Tibial artery (tissue), 4 donors: ENCODE measurements at places on chromosomes 11 and 22.

GRCh38 chr11:61874377-61874809 is 17.0 kb downstream of the FADS3 start:
- DNase-seq = no peak
- H3K36me3 ChIP-seq = peaks cover 35% of the 10 kb centered on the region
- no peak overlapping the region for H3K4me3 ChIP-seq
- no peaks in the 10 kb centered on the region for H3K27me3 ChIP-seq
- H3K4me1 ChIP-seq = no peaks in the 10 kb centered on the region
- peak overlapping the region; percentile 26 for H3K27ac ChIP-seq

GRCh38 chr11:21446939-21447590 is 745.8 kb upstream of the ANO5 start:
- DNase-seq = no peak
- no peaks in the 10 kb centered on the region for H3K27me3 ChIP-seq
- H3K4me1 ChIP-seq = no peaks in the 10 kb centered on the region

DNA sequence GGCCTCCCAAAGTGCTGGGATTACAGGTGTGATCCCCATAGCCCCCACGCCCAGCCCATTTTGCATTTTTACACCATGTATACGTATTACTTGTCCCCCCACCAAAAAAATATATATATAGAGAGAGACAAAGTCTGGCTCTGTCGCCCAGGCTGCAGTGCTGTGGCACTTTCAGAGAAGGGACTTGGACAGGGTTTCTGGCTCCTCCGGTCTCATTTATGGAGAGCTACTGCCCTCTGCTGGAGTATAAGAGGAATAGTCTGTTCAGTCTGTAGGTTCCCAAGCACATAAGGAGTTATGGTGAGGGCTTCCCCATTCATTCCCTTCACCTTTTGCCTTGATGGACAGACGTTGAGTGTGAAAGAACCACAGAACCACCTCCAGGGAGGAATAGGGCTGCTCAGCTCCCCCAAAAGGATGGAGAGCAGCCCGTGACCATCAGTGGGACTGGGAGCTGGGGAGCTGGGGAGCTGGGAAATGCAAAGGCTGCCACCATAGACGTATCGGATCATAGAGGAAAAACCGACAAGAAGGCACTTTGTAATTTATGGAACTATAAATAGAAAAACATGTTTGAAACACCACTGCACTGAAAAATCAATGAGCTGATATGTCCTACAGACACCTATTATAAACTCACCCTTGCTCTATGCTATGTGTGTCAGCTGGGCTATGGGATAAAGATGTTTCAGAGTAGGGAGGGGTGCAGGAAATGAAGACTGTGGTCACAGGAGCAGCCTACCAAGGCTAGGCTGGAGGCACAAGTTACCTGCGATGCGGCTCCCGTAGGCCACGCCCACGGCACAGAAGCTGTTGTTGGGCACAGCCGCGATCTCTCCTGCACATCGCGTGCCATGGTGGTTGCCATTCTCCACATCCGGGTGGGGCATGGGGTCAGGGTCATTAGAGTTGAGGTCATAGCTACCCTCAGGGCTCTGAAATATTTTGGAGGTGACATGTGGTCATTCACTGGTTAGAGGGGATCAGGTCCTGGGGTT is 5.2 kb downstream of the PCSK7 start:
- peaks cover 45% of the 10 kb centered on the region for H3K36me3 ChIP-seq
- no peaks in the 10 kb centered on the region for H3K27me3 ChIP-seq
- H3K4me3 ChIP-seq = no peak overlapping the region
- peaks cover 34% of the 10 kb centered on the region for H3K4me1 ChIP-seq
- no peak for DNase-seq

GRCh38 chr11:12100429-12100828 is 10.0 kb upstream of the MICAL2 start:
- H3K27me3 ChIP-seq = no peaks in the 10 kb centered on the region
- H3K27ac ChIP-seq = no peak overlapping the region
- no peak overlapping the region for H3K4me3 ChIP-seq
- H3K4me1 ChIP-seq = peaks cover 6% of the 10 kb centered on the region
- no peaks in the 10 kb centered on the region for H3K36me3 ChIP-seq

DNA sequence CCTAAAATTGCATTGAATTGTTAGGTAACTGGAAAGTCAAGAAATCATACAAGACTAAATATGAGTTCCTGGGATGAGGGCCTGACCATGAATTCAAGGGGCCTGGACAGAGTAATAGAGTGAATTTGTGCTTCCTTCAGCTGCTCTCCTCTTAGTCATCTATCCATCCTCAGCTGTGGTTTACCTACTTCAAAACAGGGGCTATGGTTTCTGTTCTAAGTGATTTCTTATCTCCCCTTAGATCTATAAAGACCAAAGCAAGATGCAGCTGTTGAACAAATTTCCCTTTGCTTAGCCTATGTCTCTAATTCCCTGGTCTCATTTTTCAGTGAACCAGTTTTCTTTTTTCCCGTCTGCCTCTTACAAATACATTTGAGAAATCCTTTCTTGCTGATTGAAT is 428.5 kb downstream of the FAM181B start:
- H3K4me3 ChIP-seq = no peak overlapping the region
- H3K36me3 ChIP-seq = no peaks in the 10 kb centered on the region
- no peak for DNase-seq
- no peaks in the 10 kb centered on the region for H3K4me1 ChIP-seq

- no peaks in the 10 kb centered on the region for H3K36me3 ChIP-seq
- peaks cover 39% of the 10 kb centered on the region for H3K4me1 ChIP-seq
Observed at GRCh38 chr11:92225125-92225567, 528 bp downstream of the FAT3 start.

GRCh38 chr11:24900960-24901549 is 404.2 kb downstream of the LUZP2 start:
- H3K4me1 ChIP-seq = no peaks in the 10 kb centered on the region
- H3K36me3 ChIP-seq = no peaks in the 10 kb centered on the region
- H3K27ac ChIP-seq = no peak overlapping the region
- DNase-seq = no peak
- no peak overlapping the region for H3K4me3 ChIP-seq
- H3K27me3 ChIP-seq = no peaks in the 10 kb centered on the region

DNA sequence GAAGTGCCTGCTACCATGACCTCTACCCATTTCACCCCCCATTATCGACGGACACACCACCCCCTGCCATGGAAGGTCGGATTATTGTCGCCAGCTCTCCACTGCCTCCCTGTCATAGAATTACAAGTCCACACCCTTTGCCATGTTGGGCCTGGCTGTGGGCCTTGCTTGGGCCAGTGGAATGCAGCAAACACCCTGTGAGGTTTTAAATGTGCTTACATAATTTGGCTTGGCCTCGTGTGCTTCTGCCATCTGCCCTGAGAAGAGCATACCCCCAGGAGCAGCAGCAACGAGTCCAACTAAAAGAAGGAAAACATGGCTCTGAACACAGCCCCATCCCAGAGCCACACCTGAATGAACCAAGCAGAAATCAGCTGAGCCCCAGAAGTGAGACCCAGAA is 94.1 kb upstream of the PRDM11 start:
- no peak overlapping the region for H3K4me3 ChIP-seq
- no peaks in the 10 kb centered on the region for H3K36me3 ChIP-seq
- no peak overlapping the region for H3K27ac ChIP-seq
- H3K4me1 ChIP-seq = no peaks in the 10 kb centered on the region

- H3K27me3 ChIP-seq = no peaks in the 10 kb centered on the region
- H3K27ac ChIP-seq = no peak overlapping the region
- no peaks in the 10 kb centered on the region for H3K4me1 ChIP-seq
- DNase-seq = no peak
- H3K36me3 ChIP-seq = no peaks in the 10 kb centered on the region
Observed at GRCh38 chr11:34609187-34609751, 11.6 kb upstream of the EHF start.

- peaks cover 24% of the 10 kb centered on the region for H3K4me1 ChIP-seq
- H3K36me3 ChIP-seq = no peaks in the 10 kb centered on the region
- H3K27ac ChIP-seq = peak overlapping the region; percentile 13
- no peaks in the 10 kb centered on the region for H3K27me3 ChIP-seq
Observed at GRCh38 chr11:12680246-12680939, 6.2 kb downstream of the TEAD1 start.

- no peak for DNase-seq
- no peak overlapping the region for H3K27ac ChIP-seq
- peaks cover 2% of the 10 kb centered on the region for H3K27me3 ChIP-seq
- no peak overlapping the region for H3K4me3 ChIP-seq
Observed at GRCh38 chr11:111426617-111427016, 47.5 kb upstream of the POU2AF1 start.

DNA sequence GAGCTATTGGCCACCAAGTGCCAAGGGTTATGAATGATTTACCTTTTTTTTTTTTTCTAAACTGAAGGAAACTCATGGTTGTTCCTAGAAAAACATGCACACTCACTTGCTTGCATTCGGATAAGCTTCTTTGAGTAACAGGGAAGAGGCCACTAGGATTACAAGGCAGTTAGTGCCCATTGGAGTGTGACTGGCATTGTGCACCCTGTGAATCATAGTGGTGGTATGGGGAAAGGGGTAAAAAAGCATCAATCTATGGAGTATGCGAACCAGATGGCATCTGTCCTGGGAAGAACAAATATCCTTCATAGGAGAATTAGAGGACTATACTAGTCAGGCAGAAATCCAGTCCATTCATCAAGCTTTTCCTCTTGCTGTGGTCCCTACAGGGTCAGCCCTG is 24.2 kb downstream of the CD44 start:
- H3K36me3 ChIP-seq = no peaks in the 10 kb centered on the region
- H3K4me3 ChIP-seq = no peak overlapping the region
- H3K4me1 ChIP-seq = no peaks in the 10 kb centered on the region
- no peaks in the 10 kb centered on the region for H3K27me3 ChIP-seq
- DNase-seq = no peak
- peak overlapping the region; percentile 58 for H3K27ac ChIP-seq

DNA sequence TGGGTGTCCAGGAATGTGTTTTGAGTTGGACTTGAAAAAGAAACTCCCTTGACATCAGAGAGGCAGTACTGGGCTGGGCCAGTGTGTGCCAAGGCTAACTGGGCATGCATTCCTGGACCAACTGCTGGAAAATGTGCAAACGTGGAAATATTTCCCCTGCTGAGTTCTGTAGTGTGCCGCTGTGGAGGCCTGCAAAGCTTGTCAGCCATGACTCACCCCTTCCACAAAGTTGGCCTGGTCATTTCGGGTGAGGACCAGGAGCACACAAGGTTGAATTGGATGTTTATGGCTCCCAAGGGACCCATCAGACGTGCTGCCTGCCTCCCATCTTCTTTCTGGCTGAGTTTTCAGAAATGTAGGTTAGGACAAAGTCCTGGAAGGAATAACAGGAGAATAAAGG is 513.1 kb downstream of the MIAT start:
- peak overlapping the region; percentile 49 for H3K27ac ChIP-seq
- H3K4me3 ChIP-seq = no peak overlapping the region
- H3K36me3 ChIP-seq = no peaks in the 10 kb centered on the region
- no peaks in the 10 kb centered on the region for H3K27me3 ChIP-seq
- DNase-seq = peak; percentile 92

GRCh38 chr11:367956-368413 is 1.3 kb upstream of the B4GALNT4 start:
- no peaks in the 10 kb centered on the region for H3K4me1 ChIP-seq
- H3K27ac ChIP-seq = no peak overlapping the region
- H3K27me3 ChIP-seq = peaks cover 72% of the 10 kb centered on the region
- H3K4me3 ChIP-seq = no peak overlapping the region

DNA sequence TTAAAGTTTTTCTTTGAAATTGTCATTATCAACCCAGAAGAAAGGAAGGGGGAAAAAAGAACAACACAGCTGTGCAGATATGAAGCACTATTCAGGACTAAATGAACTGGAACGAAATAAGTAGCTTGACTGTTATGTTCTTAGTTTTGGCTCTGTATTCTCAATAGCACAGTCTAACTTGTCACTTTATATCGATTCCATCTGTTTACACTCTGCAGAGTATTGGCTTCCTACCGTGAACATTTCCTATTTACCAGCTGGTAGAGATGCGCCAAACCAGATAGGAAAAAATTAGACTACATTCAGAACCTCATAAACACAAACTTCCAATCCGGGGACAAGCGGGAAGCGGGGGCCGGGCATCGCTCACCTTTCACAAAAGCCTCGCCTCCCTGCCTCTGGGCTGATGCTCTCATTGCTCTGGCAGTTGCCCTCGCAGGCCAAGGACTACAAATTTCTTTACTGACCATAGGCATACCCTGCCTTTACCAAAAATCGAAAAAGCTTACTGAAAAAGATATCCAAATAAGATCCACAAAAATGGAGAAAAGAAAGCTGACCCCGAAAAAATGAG is 66.2 kb downstream of the EFCAB6 start:
- H3K27ac ChIP-seq = no peak overlapping the region
- no peak overlapping the region for H3K4me3 ChIP-seq
- no peaks in the 10 kb centered on the region for H3K36me3 ChIP-seq
- no peaks in the 10 kb centered on the region for H3K4me1 ChIP-seq
- DNase-seq = no peak

DNA sequence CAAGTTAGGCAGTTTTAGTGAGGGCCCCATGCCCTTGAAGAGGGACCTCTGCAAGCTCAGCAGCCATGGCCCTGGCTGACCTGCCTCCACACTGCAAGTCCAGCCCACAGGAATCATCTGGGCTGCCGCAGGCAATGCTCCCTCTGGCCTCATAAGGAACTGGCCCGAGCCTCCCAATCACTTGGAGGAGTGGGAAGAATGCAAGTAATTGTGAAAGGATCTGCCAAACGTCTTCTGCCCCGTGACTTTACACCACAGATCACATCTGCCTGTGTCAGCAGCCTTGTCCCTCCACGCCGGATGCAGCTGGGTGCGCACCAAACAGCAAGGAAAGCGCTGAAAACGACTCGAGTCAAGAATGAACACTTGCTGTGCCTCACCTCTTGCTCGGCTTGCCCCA is 23.8 kb downstream of the OPCML start:
- no peaks in the 10 kb centered on the region for H3K4me1 ChIP-seq
- DNase-seq = no peak
- H3K4me3 ChIP-seq = no peak overlapping the region
- no peaks in the 10 kb centered on the region for H3K36me3 ChIP-seq
- no peak overlapping the region for H3K27ac ChIP-seq

DNA sequence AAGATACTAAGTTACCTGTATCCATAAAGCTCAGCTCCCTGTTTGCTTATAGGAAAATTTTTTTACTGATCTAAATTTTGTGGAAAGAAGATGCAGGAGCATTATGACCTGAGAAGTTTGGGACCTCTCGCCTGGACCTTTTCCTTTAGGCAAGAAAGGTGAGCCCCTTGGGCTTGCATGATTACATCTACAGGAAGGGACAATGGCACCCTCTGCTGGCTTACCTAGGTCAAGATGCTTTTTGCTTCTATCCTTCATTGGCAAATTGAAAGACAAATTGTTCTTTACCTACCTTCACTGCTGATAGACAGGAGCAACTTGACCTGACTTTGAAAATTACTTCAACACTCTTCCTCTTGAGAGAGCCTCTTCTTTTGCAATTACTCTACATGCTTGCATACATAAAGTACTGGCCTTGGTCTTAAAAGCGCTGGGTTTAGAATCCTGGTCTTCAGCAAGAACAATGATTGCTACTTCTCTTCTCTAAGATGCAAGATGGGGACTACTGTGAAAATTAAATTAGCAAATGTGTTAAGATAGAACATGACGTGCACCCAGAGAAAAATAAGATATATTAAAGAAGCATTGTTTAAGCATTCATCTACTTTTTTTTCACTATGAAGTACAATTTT is 147.2 kb downstream of the TRPC6 start:
- H3K36me3 ChIP-seq = no peaks in the 10 kb centered on the region
- no peaks in the 10 kb centered on the region for H3K4me1 ChIP-seq
- DNase-seq = no peak
- H3K27ac ChIP-seq = no peak overlapping the region

- no peaks in the 10 kb centered on the region for H3K27me3 ChIP-seq
- H3K4me1 ChIP-seq = no peaks in the 10 kb centered on the region
- H3K27ac ChIP-seq = no peak overlapping the region
- no peak for DNase-seq
- no peak overlapping the region for H3K4me3 ChIP-seq
Observed at GRCh38 chr22:20601308-20601707, 93.9 kb downstream of the MED15 start.
